ENCODE measurements at places on chromosomes 11 and 22.

GRCh38 chr11:45777127-45777969 is 27.6 kb upstream of the SLC35C1 start:
- no peak for DNase-seq

GRCh38 chr11:11135820-11136476 is 217.1 kb downstream of the CSNK2A3 start:
- DNase-seq = no peak

- DNase-seq = no peak
Observed at GRCh38 chr11:22787551-22788162, 41.9 kb downstream of the SVIP start.

DNA sequence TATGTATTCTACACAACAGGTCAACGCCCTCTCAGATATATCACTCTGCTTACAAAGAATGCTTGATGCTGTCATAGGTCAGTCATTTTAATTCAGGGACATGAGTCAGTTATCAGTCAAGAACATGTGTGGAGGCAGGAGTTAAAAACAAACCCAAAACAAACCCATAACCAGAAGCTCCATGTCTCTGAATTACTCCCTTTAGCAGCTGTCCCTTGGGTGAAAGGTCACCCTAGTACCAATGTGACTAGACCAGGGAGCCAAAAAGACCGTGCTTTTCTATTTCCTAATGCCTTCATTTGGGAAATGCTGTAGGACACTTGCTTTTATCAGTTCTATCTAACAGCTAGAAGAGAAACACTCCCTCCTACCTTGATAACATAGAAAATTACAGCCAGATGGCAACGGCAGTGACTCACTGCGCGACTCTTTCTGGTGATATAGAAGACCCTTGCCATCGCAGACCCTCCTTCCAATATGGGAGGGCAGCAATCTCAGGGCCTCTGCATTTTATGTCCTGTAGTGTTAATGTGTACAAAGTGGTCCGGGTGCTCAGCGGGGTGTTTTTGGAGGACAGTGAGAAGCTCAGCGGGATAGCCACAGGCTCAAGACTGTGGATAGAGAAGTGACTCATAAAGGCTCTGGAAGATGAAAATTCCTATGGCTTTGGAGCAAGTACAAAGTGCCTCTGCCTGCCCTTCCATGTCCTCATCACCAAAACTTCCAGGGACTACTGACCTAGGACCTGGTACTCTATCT is 24.8 kb downstream of the APOL5 start:
- no peak for DNase-seq

DNA sequence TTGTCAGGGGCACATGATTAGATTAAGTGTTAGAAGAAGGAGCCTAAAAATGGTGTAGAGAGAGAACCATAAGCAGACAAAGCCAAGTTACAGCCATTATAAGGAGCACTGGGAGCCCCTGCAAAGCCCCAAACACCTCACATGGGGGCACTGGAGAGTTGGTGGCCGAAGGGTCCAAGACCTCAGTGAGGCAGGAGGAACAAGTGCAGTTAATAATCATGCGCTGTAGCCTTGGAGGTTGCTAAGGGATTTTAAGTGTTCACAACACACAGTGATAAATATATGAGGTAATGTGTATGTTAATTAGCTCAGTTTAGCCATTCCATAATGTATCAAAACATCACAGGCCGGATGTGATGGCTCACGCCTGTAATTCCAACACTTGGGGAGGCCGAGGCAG is 54.4 kb upstream of the JAM3 start:
- no peak for DNase-seq

GRCh38 chr11:134040386-134041302 is 28.2 kb upstream of the JAM3 start:
- peak; percentile 81 for DNase-seq

GRCh38 chr11:108983636-108984420 is 319.0 kb downstream of the DDX10 start:
- DNase-seq = no peak

- no peak for DNase-seq
Observed at GRCh38 chr22:47379037-47379436, 616.6 kb downstream of the TBC1D22A start.

GRCh38 chr22:47397673-47398072 is 635.2 kb downstream of the TBC1D22A start:
- no peak for DNase-seq
